NCI-H1436 treated with DMSO at 0.1 percent for 48 hours (cell line): ENCODE measurements at places on chromosomes 13 and 19.

GRCh38 chr19:58474291-58474996 is 1.7 kb upstream of the ZNF446 start:
- DNase-seq: no peak

DNA sequence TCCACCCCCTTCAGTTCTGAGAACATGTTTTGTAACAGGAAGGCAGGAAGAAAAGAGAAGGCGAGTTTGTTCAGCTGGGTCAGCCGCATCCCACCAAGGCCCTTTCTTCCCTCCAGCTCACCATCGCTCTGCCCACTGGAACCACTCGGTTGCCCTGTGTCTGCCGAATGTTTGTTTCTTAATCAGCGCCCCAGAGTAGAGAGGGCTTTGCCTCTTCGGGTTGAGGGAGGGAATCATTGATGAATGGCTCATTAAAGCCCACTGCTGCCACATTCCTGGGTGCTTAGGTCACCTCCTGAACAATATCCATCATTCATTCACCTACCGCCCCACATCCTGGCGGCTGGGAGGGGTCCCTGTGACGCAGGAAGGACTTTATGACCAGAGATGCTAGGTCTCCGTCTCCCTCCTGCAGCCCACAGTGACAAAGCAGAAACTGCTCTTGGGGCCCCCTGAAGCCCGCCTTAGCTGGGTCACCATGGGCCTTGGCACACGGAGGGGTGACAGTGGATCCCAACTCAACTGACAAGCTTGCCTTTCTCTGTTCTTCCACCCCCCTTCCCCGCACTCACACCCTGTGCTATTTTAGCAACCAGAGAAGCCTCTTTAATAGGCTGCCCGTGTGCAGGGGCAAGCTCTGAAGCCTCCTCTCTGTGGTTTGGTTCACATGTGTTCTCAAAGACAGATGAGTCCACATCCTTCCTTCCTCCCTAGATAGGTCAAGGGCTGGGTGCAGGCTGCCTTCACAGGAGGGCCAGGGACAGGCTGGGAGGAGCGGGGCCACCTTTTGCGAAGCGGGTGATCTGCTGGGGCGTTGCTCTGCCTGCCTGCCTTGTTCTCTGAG is 46.2 kb downstream of the ACTN4 start:
- DNase-seq: no peak

- no peak for DNase-seq
Observed at GRCh38 chr19:47357788-47358680, 8.9 kb downstream of the DHX34 start.

GRCh38 chr13:21909331-21909730 is 238.5 kb downstream of the FGF9 start:
- no peak for DNase-seq

- no peak for DNase-seq
Observed at GRCh38 chr13:80168089-80168850, 172.7 kb downstream of the SPRY2 start.

DNA sequence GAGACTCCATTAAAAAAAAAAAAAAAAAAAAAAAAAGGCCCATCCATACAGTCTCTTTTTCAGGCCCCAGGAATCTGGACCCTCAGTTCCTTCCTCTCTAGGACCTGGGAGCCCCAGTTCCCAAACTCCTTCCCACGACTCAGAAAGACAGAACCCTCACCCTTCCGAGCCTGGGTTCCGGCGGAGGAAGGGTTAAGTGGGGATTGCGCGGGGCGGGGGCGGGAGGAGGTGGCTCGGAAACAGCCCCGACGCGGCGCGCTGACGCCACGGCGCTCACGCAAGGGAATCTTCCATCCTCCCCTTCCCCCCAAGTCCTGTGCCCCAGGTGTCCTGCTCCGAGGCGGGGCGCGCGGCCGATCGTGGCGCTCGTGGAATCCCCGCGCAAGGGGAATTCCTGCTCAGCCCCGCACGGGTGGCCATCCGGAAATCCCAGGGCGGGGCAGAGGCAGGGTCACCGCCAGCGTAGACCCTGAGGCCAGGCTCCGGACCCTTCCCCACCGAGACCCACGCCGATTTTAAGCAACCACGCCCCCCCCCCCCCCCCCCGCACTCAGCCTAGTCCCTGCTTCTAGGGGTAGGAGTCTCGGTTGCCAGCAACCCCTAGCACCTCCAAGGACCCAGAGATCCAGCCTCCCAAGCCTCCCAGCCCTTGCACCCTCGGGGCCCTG is 659 bp downstream of the NFKBID start:
- DNase-seq: peak; percentile 51

DNA sequence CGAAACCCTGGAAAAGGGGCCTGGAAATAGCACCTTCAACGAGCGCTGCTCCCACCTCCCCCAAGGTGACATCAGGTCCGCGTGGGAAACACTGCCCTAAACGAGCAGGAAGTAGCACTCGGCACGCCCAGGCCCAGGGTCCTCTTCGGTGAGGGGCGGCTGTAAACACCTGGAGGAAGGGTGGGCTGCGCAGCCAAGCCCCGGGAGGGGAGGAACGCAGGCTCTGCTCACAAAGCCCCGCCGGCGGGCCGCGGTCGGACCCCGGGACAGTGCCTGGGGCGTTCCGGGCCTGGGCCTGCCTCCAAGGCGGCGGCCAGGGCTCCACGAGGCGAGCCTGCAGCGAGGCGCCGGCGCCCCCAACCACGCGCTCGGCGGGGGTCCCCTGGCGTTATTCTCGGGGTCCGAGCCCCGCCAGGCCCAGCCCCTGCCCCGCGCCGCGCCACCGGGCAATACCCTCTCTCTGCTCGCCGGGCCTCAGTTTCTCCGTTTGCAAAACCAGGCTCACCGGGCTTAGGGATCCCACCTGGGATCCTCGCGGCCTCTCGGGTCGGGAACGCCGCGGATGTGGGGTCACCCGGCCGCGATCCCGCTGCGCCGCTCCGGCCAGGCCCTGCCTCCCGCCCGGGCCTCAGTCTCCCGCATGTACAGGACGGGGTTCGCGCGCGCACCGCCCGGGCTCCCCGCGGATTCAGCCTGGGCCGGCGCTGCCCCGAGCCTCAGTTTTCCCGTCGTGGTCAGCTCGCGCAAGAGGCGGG is 630 bp downstream of the RNF126 start:
- no peak for DNase-seq

DNA sequence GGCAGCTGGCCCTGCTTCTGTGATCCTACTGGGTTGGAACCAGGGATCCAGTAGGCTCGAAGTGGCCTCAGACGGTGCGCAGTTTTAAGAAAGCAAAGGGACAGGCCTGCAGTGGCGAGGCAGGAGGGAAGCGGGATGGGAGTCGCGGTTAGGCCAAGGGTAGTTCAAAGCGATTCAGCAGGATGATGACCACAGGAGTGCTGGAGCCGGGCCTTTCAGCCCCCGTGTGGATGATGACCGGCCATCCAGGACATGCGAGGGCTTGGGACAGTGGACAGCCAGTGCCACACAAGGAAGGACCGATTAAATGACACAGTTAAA is 854 bp downstream of the RNASEH2B start:
- no peak for DNase-seq
